ENCODE measurements at places on chromosomes 2 and 18.

DNA sequence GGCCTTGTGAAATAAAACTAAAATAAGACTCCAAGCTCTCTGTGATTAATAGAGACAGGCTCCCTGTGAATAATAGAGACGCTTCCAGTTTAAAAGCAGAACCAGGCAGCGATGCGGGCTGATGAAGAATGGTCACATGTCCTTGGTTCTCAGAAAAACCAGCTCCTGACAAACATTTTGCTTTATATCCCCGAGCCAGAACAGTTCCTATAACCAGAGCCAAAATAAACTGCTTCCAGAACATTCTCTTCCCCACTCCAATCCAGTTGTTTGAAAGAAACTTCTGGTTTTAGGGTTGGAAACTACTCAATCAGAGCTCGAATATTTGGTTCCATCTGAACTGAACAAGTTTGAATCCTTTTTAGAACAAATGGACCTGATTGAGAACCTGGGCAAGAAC lies 213.7 kb downstream of the TSN start:
- DNase-seq: no peak

DNA sequence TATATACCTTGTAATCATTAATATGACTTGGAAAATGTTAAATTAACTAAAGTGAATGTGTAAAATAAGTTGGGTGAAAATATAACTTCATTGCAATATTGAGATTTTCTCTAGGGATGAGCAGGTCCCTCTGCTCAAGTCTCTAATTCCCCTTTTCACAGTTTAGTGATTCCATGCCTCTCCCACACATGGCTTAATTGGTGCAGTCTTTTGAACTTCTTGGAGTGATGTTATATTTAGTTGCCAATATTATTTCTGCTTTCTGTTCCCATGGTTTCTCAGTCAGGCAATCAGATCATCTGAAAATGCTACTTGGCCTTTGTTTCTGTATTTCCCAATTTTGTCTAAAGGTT lies 233.7 kb upstream of the SPOPL start:
- DNase-seq: no peak

GRCh38 chr2:41736105-41736567 lies 311.7 kb upstream of the PKDCC start:
- DNase-seq: no peak

DNA sequence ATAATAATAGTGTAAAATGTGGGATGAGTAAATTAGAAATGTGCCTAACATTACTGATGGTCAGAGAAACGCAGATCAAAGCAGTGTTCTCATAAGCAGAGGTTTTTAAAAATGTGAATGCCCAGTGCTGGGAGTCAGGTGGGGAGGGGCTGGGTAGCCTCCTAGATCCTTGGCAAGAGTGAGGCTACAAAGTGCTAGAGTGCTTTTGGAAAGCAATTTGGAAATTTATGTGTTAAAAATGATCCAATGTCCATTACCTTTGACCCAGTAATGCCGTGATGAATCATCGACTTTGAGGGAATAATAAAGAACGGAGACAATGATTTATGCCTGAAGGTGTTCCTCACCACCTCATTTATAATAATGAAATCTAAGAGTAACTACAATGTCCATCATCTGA lies 44.9 kb upstream of the TWIST2 start:
- no peak for DNase-seq

DNA sequence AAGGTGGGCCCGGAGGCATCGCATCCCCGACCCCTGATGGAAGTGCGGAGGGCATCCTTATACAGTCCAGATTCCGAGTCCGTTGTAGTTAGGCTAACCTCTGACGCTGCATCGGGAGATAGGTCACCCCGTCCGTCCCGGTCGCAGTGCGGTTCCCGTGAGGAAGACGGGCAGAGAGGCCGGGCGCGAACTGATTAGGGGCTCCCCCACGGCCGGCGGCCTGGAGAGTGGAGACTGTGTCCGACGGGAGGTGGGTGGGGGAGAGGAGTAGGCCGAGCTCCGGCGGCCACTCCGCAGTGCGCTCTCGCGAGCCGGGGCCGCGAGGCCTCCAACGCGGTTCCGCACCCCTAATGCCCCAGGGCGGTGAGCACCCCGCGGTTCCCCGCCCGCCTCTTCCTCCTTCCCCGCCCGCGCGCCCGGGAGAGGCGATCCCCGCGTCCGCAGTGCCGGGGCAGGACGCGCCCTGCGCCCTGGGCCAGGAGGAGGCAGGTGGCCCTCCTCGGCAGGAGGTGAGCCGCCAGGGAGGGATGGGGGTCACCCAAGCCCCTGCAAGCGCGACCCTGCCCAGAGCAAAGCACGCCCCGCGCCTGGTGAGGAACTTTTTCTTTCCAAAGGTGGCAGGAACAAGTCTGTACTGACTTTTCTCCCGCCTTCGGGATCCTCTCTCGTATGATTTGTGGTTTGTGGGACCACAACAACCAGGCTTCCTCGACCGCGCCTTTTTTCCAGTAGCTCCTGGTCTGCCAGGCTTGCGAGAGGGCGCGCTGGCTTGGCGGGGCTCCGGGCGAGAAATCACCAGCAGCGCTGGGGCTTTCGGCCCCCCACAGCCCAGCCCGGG lies 1.4 kb upstream of the SP5 start:
- no peak for DNase-seq

- no peak for DNase-seq
Observed at GRCh38 chr2:118430510-118431164, 342.4 kb downstream of the INSIG2 start.

DNA sequence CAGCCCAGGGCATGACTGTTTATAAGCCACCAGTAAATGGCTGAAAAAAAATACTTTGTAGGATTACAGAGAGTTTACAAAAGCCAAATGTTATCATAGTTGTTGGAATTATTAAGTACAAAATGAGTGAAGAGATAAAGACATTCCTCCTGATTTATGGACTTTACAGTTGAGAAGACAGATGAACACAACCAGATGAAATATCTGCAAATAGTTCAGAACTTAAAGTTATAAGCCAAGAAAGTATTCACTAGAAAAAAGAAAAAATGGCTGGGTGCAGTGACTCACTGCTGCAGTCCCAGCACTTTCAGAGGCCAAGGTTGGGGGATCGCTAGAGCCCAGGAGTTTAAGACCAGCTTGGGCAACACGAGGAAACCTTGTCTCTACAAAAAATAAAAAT lies 11.2 kb downstream of the PMAIP1 start:
- DNase-seq: no peak

- DNase-seq: no peak
Observed at GRCh38 chr18:47174545-47175116, 1.5 kb downstream of the IER3IP1 start.

DNA sequence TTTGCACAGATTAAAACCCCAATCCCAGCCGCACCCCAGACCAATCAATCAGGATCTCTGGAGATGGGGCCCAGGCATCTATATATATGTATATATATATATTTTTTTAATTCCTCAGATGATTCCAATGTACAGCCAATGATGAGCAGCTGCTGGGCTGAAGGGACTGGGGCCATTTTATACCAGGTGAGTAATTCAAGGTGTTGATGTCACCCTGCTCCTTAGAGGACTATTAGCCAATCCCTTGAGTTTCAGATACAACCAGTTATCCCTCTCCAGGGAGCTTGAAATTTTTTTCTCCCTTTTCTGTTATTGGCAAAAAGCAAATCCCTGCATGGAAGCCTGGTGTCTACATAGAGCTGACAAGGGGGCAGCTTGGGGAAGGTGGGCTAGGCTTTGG lies 59.8 kb downstream of the MCFD2 start:
- no peak for DNase-seq

DNA sequence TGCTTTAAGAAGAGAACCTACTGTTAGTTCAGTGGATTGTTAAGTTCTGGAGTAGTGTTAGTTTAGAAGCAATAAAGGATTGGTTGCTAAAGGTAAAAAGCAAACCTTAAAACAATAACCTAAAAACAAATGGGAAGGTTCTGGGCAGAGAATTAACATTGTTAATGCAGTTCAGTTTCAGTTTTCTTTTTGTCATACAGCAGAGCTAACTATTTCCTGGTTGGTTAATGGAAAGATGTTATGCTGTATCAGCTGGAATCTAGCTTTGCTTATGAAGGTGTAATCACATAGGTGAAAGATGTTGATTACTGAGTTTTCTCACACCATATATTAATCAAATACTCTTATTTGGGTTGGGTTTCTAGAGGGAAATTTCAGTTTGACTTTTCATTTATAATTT lies 23.8 kb downstream of the SMAD4 start:
- DNase-seq: no peak

DNA sequence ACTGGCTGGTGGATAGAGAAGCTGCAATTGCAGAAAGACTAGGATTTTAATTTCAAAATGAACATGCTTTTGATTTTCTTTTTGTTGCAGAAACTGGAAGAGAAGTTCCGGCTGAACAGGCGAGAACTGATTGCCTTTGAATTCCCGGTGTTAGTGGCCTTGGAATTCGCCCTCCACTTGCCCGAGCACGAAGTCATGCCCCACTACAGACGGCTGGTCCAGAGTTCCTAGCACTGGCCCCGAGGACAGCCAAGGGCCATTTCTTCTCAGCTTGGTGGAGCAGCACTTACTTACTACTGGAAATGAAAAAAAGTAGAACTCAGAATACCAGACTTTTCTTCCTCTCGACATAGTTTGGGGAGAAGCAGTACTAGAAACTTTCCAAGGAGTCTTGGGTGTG lies 121.9 kb downstream of the CABLES1 start:
- DNase-seq: no peak

DNA sequence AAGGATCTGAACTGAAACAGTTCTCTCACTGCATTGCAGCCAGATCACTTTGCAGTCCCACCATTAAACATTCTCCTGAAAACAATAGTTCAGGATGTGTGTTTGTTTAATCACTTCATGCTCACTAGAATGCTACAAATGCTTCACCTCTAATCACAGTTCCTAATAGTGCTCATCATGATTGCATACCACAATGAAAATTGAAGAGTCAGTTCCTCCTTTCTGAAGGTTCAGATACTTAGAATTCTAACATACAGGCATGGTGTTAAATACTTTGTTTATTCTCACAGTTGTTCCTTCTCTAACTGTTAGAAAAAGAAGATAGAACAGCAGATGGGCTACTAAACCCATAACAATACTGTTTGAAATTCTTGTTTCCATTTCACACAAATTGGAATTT lies 622.3 kb upstream of the ACVR2A start:
- DNase-seq: no peak

GRCh38 chr2:890214-890613 lies 60.4 kb upstream of the SNTG2 start:
- no peak for DNase-seq

DNA sequence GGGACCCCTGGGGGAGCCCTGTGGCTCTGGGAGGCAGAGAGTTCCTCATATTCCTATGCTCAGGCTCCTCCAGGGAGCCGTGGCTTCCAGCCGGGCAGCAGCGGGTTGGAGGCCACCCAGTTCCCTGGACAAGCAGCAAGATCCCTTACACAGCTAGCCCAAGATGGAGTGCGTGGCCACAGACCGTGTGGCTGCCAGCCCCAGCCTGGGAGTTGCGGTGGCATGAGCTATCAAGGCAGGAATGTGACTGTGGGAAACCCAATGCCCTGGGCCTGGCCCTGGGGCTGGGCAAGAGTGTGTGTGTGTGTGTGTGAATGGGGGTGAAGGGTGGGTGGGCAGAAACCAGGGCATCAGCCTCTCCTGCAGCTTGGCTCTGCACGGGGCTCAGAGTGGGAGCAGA lies 130.5 kb downstream of the DYSF start:
- no peak for DNase-seq

- no peak for DNase-seq
Observed at GRCh38 chr18:32553640-32554365, 83.1 kb upstream of the GAREM1 start.

- DNase-seq: peak; percentile 36
Observed at GRCh38 chr2:169069341-169069740, at the start of gene DHRS9. TSS of gene DHRS9 (plus strand) at chr2:169069563. CDS start at chr2:169081582, 12,019 bp downstream.

- peak; percentile 94 for DNase-seq
Observed at GRCh38 chr2:241443486-241444223, 64.7 kb downstream of the STK25 start.

DNA sequence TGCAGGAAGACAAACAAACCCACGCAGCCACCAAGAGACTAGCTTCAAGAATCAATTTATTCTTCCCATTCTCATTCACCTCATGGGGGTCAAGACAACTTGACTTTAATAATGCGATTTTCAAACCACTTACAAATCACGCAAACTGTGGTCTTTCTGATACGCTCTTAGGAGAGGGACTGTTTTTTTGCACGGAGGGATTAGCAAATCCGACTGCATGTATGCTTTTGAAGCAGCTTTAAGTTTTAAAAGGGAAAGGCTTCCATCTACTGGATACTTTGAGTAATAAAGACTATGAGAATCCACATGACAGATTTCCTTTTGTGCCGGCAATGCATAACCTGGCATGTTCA lies 322.9 kb upstream of the KCNJ3 start:
- DNase-seq: no peak

DNA sequence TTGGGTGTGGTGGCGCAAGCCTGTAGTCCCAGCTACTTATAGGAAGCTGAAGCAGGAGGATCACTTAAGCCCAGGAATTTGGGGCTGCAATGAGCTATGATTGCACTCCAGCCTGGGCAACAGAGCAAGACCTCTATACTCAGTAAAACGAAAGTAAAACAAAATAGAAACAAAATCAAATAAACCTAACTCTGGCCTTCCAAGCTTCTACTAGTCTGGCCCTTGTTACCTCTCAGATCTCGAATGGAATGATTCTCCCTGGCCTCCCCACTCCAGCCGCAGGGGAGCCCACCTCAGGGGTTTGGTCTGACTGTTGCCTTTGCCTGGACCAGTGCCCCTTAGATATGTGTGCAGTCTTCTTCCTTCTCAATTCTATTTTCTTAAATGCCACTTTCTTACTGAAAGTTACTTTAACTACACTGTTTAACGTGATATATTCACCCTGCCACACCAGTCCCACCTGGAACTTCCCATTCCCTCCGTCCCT lies 160.0 kb upstream of the GCFC2 start:
- no peak for DNase-seq

GRCh38 chr2:98034745-98035144 lies 39.0 kb upstream of the TMEM131 start:
- no peak for DNase-seq

GRCh38 chr2:118386641-118387302 lies 298.5 kb downstream of the INSIG2 start:
- DNase-seq: no peak

- no peak for DNase-seq
Observed at GRCh38 chr2:195352581-195352980, 304.4 kb upstream of the SLC39A10 start.

DNA sequence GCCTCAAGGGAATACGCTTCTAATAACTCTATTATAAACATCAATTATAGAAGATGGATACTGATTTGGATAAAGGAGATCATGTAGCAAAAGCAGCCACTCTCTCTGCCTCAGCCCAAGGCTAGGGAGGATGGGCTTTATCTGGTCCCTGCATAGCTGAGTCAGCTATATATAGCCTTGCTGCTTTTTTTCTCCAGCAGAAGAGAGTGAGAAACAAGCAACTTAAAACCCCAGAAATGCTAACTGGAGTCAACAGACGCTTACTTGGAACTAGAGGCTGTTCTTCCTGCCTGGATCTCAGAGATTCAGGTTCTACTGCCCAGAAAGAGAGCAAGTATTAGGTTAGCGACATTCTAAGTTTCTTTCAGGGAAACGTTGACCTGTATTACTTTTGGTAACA lies 426.7 kb upstream of the KLHL29 start:
- DNase-seq: no peak

DNA sequence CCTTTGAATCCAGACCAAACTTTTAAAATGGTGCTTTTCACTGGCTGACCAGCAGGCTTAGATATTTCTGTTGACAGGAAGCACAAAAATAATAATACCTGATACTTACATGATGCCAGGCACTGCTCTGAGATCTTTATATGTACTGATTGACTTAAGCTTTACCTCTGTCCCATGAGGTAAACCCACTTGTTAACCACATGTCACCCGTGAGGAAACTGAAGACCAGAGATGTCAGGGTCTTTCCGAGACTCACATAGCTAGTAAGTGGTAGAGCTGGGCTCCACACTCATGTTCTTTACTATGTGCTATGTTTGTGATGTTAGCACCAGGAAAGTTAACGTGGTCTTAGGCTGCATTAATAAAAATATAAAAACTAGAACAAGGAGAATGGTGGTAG lies 297.7 kb downstream of the PLCL1 start:
- DNase-seq: no peak
